ENCODE measurements at places on chromosomes 12 and 14.

DNA sequence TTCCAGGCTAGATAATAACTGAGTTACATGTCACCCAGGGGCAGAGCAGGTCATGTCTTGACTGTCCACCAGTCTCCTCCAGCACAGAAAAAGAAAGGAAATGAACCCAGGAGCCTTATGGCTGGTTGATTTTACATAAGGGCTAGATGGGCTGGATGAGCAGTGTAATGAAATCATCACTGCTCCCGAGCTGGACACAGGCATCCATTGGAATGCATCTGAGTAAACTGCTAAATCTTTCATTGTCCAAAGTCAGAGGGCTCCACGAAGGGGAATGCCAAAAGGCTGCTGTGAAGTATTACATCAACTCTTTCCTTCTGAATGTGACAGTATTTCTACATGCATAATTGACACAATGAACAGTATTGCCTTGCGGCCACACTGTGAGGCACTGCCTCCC lies 30.1 kb upstream of the TSPAN11 start:
- DNase-seq = no peak

DNA sequence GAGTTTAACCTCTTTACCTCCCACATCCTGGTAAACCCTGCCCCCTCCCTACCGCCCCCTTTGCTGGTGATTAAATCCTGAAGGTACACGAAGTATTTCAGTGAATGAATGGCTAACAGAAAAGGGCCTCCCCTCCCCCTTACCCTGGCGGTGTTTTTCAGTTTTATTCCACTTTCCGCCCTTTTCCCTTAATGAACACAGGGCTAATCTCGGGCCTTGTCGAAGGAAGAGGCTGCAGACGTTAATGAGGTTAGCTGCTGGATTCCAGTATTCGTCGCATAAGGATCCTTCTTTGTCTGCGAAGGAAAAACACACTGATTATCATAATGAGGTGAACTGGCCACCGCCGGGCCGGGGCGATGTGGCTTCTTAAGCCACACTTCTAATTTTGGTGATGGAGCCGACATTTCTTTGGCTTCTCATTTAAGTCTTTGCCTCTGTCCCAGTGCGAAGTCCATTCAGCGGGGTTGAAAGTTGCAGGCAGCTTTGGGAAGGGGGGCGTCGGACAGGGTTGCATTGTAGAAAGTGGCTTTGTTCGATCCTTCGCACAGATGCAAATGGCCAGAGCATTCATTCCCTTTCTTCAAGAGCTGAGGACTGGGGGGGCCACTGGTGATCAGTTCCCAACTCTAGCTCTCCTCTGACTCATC lies 6.5 kb downstream of the MEG3 start:
- DNase-seq = no peak

DNA sequence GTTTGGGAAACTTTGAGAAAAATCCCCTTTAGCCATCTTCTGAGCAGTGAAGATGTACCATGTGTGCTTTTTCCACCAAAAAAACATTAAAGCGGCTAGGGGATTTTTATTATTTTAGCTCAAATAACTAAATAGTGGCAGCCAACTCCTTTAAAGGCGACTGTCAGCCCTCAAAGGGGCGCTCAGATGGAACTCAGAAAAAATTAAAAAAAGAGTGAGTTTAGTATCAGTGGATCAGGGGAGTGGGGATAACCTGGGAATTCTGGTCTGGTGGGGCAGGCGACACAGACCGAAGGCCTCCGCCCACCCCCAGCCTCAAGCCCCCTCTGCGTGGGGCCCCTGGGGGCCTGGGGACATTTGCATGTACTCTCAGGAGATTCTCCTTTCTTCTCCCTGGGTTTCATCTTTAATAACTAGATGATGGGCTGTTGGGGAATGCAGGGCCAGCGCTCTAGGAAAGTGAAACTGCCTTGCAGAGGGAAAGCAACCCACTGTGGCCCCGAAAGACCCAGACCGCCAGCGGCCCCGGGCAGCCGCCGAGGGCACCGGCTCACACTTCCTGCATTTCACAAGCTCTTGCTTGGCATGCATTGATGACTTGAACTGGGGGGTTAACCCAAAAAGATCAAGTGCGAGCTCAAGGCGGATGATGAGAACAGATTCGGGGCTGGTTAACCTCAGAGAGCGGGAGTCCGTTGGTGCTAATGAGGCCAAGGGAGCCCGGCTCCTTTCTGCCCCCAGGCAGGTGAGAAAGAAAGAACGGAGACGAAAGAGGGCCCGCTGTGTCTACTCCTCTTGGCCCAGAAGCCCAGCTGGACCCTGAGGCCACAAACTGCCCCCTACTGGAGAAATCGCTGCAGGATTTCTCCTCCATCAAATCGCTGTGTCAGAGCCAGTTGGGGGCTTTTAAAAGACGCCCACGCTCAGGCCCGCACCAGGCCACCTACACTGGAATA lies 7.3 kb upstream of the BATF start:
- no peak for DNase-seq

- no peak for DNase-seq
Measured at GRCh38 chr12:62848418-62848817, 86.5 kb downstream of the PPM1H start.

- no peak for DNase-seq
Measured at GRCh38 chr14:51228890-51229289, 11.2 kb upstream of the TMX1 start.

DNA sequence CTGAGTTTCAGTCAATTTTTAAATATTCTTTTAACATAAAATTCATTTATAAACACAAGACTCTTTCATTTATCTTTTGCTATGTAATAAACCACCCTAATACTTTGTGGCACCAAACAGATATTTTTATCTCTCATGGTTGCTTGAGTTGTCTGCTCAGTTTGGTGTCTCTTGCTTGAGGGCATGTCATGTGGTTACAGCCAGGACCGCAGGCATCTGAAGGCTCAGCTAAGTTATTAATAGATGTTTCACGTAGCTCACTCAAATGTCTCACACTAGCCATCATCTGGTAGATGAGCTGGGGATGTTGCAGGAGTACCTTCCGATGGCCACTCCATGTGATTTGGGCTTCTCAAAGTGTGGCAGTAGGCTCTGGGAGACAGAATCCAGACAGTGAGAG lies 597.8 kb downstream of the ETNK1 start:
- no peak for DNase-seq

- DNase-seq = no peak
Measured at GRCh38 chr14:99548871-99549515, 55.0 kb downstream of the CCDC85C start.

All from stimulated activated CD8-positive, alpha-beta memory T cell treated with anti-CD3 and anti-CD28 coated beads, Interleukin-15, amount 100 ng/mL, for 4 hours (primary cell).